RCC 7860 (cell line): ENCODE measurements at places on chromosomes 11 and 22.

DNA sequence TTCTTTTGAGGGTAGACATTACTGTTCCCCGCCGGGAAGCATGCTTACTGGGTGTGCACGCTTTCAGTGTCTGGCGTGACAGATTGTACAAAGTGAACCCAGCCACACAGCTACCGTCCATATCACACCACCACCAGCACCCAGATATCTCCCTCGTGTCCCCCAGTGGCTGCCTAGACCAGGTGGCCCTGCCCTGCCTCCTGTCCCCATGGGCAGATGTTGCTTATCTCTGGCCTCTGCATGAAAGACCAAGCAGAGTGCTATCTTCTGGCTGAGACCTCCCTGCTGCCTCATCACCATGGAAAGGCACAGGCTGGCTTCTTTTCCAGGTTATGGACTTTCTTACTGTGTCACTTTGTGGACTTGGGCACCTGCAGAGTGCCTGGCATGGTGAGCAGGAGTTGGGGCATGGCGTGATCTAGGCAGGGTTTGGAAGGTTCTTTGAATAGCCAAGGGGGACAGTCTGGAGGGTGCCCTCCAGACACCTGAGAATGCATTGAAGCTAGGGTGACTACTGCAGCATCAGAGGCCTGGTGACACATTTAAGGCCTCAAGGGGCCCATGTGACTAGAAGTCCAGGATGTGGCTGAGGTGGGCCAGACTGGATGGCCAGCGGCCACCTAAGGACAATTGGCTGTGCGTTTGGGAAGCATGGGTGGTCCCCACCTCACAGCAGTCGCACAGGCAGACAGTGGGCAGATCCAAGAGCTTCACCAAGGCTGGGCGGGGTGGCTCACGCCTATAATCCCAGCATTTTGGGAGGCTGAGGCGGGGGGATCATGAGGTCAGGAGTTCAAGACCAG, 4.7 kb downstream of the TANGO2 start:
- DNase-seq: no peak

DNA sequence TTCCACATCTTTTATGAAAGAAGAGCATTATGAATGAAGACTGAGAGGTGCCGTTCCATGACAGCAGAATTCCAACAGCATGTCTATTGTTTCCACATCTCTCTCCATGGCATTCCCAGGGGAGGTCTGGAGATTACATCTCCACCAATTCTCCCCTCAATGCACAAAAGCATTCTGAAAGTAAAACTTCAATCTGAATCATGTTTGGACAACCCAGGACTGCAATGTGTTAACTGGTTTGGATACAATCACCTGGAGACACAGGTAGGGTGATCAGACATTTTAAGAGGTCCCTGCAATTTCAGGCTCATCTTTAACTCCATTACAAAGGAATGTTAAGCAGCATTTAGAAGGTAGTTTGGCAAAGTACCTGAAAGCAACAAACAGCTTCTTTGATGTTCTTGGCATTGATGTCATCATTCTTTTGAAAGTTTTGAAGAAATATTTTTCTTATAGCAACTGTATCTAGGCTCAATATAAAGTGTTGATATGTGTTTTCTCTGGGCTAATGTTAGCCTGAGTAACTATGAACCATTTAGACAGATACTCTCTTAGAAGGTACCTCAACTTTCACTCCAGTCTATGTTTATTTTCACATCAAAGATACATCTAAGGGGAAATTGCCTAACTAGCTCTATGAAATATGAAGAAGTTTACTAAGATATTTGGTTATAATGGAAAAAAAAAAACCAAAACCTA, 181.4 kb upstream of the MTMR2 start:
- no peak for DNase-seq

DNA sequence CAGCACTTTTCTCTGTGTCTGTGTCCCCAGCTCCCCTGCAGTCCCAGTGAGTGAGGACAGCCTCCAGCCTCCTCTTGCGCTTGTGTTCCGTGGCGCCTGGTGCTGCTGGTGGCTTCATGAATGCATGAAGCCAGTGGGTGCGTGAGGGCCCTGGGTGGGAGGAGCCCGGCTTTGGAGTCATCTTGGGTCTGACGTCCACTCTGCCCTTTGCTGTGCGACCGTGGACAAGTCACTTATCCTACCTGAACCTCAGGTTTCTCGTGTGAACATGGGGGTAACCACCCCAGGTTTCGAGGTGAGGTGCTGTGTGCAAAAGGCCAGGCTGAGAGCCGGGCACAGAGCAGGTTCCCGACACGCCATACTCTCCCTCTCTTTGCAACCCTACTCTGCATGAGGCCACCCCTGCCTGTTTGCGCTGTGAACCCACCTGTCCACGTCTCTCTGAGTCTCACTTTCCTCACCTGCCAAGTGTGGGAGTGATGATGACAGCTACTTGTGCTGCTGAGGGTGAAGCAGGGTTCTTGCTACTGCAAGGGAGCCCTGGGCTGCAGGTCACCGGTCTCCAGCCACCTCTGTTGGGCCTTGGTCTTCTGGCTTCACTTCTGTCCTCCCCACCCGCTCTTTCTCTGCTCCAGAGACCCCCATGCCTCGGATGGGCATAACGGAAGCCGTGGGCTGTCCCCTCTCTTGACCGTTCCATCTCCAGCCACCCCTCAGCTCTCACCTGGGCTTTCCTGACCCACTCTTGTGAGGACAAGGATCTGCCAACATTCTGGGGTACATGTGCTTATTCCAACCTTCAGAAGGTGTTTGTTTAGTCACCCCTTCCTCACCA, 537.6 kb downstream of the TBC1D22A start:
- DNase-seq: no peak

DNA sequence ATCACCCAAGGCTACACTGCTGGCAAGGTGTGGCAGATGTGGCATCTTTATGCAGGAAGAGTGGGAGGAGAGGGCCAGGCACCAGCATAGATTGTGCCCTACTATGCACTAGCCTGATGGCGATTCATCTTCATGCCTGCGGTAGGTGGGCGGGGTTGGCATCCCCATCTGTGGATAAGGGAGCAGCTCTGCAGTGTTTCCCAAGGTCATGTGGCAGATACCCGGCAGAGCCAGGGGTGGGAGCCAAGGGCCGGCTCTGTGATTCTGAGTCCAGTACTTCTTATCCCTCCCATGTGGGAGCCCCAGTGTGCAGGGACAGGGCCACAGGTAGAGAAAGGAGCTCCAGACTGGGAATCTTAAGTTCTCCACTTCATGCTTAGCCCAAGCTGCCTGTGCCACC, 20.0 kb downstream of the CD82 start:
- DNase-seq: no peak

GRCh38 chr22:33746501-33746928, 173.8 kb downstream of the LARGE1 start:
- no peak for DNase-seq

- no peak for DNase-seq
Measured at GRCh38 chr22:46587492-46588278, 32.5 kb upstream of the GRAMD4 start.

GRCh38 chr11:9302448-9302847, 11.9 kb downstream of the TMEM41B start:
- DNase-seq: no peak

DNA sequence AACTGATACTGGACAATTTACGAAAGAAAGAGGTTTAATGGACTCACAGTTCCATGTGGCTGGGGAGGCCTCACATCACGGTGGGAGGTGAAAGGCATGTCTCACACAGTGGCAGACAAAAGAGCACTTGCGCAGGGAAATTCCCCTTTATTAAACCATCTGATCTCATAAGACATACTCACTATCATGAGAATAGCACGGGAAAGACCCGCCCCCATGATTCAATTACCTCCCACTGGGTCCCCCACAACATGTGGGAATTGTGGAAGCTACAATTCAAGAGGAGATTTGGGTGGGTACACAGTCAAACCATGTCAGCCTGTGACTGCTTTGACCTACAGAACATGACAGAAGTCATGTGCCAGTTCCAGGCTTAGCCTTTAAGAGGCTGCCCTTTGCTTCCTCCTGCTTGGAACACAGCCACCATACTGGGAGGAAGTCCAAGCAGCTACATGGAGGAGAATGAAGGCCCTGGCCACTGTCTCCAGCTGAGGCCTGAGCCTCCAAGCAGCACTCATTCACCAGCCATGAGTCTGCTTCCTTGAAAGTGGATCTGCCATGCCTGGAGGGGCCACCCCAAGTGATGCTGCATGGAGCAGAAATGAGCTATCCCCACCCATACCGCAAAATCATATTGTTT, 10.9 kb upstream of the GAL start:
- DNase-seq: no peak

DNA sequence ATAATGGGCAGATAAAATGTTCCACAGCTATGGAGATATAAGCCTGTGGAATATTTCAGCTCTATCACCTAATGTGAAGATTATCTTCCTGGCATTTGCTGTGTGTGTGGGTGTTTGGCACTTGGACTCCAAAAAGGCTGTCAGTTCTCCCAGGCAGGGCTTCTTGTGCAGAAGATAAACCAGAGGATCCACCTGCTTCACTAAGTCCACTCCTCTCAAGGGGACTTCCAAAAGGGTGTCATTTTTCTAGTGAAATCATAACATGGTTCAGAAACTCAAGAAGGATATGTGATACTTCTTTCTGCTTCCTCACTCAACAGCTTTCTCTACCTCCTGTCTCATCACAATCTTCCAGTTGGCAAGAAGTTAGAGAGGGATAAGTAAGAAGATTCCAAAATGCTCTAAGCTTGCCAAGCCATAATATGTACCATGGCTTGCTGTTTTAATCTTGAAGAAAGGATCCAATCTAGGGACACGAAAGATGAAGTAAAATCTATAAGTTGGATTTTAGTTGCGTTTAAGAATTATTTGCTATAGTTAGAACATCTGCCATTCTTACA, 206.2 kb upstream of the MTMR2 start:
- DNase-seq: no peak

GRCh38 chr22:46577368-46578249, 40.2 kb upstream of the CELSR1 start:
- DNase-seq: no peak

- no peak for DNase-seq
Measured at GRCh38 chr11:37474889-37475288, 876.9 kb upstream of the RAG2 start.

- peak; percentile 94 for DNase-seq
Measured at GRCh38 chr11:35623621-35624168, 5.4 kb downstream of the FJX1 start.

GRCh38 chr22:48563966-48564330, 1263.7 kb downstream of the BRD1 start:
- DNase-seq: no peak

DNA sequence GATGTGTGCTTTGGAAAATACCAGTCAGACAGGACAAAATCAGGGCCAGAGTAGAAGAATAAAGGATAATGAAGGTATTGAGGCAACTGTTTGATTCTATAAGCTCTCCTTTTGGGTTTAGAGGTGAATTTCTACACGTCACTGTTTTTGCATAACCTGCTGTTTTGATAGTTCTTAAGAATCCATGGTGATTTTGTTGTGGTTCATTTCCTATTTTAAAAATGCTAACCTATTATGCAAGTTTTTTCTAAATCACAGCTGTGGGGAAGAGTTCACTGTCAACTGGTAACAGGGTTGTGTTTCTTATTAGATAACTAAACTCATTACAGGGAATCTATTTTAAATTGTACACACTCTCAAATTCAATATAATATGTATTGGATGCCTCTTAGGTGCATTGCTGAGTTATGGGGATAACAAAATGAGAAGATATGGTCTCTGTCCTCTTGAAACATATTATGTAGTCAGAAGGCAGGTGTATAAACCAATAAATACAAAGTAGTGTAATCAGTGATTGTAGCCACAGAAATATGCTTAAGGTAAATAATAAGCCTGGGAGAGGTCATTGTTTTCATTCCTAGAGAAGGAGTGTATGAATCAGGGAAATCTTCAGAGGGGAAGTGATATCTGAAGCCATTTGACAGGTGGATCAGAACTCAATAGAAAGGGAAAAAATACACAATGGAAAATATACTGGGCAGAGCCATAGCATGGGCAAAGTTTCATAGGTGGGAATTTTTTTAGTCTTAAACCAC, 192.5 kb downstream of the FAT3 start:
- no peak for DNase-seq

GRCh38 chr11:115459563-115459962, 44.7 kb downstream of the CADM1 start:
- peak; percentile 37 for DNase-seq

DNA sequence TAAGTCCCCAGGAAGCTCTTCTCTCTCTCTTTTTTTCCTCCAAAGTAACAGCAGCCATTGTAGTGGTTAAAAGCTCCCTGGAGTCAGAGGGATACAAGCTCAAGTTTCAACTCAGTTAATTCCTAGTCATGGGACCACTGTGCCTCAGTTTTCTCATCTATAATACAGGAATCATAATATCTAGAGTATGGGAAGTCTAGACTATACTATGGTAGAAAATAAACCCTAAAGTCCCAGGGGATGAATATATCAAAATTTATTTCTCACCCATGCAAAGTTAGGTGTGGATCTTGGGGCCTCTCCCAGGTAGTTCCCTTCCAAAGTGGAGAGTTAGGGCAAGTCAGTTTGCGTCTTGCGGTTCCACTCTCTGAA, 33.7 kb downstream of the C11orf58 start:
- no peak for DNase-seq

DNA sequence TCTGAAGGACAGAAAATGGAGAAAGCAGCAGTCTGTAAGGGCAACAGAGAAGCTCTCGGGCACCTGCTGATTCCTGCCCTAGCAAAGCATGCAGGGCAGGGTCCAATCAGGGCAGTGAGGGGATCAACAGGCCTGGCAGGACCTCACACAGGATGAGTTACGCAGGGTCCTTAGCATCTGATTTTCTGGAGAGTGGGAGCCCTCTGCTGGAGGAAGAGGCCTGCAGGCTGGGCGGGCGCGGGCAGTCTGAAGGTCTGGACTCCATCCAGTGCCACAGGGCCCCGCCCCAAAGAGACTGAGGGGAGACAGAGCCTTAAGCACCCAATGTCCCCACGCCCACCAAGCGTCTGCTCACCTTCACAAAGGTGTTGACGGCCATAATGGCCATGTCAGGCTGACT, 28.9 kb downstream of the AP1B1 start:
- peak; percentile 5 for DNase-seq

GRCh38 chr11:66289548-66290329, 796 bp upstream of the YIF1A start:
- DNase-seq: no peak

DNA sequence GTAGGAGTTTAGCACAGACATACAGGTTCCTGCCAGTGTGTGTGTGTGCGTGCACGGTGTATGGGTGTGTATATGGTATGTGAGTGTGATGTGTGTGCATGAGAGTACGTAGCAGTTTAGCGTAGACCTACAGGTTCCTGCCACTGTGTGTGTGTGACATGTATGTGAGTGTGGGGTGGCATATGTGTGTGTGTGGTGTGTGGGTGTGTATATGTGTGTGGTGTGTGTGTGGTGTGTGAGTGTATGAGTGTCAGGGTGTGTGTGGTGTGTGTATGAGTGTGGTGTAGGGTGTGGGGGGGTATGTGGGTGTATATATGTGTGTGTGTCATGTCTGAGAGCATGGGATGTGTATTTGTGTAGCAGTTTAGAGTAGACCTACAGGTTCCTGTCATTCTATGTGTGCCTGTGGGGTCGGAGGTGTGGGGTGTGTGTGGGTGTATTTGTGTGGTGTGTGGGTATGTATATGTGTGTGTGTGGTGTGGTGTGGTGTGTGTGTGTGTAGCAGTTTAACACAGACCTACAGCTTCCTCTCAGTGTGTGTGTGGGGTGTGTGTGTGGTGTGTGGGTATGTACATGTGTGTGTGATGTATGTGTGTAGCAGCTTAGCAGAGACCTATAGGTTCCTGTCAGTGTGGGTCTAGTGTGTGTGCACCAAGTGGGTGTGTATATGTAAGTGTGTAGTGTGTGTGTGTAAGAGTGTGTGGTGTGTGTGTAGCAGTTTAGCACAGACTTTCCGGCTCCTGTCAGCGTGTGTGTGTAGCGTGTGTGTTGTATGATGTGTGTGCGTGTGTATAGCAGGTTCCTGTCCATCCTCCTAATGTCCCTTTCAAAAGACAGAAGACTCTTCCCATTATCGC, 31.8 kb upstream of the TBCEL start:
- no peak for DNase-seq
